ENCODE measurements at places on chromosomes 5 and 9.
A peak's percentile ranks its signal among the peaks of the same experiment; 100 is the strongest.

- no peak for DNase-seq
These were observed 598.2 kb downstream of the PRELID2 start for GRCh38 chr5:145236983-145237382.

DNA sequence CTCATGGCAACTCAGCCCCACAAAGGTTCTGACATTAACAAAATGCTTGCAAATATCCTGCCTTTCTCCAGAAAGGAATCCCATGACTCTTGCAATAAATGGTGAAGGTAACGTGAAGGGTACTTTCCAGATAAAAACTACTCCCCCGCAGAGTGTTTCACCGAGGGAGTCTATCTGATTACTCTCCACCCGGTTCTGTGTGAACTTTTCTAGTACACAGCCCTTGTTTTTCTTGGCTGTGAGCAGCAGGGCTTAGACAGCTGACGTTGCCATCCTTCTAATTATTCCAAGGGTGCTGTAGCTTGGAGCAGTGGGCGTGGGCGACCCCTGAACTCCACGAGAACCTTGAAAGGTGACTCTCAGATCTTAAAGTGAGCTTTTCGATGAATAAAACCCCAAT, 276.0 kb upstream of the IRX4 start:
- no peak for DNase-seq

- no peak for DNase-seq
These were observed 478.9 kb downstream of the SPATA31D1 start for GRCh38 chr9:82467436-82467835.

GRCh38 chr9:70553707-70554673, 139.5 kb upstream of the KLF9 start:
- no peak for DNase-seq

DNA sequence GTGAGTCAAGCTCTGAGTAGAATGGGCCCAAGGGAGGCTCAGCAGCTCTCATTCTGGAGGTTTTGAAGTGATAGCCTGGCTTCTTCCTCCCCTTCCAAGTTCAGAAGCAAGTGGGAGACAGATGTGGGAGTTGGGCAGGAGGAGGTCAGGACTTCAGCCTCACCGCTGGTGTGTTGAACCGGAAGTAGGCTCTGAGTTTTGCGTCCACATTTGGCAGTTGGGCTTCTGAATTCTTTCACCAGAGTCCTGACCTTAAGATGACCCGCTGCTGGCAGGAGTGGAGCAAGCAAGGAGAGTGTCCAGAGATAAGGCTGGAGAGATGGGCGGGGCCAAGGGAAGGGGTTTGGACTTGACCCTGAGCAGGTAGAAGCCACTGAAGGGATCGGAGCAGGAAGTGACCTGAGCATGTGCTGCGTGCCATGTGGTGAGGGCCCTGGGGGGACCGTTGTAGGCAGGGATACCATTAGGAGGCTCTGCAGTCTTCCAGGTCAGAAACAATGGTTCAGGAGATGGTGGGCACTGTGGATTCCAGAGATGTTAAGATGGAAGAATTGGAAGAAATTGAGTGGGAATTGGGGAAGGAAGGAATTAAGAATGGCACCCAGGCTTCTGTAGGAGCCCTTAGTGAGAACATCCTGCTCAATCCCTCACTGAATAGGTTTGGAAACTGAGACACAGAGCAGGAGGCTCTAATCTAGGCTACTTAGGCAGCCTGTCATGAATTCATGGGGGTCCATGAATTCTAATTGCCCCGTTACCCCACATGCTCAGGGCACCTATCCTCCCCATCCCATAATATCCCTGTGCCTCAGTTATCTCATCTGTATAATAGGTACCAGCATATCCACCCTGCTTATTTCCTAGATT, 25.9 kb downstream of the GALNT12 start:
- DNase-seq: no peak

- no peak for DNase-seq
These were observed 23.7 kb downstream of the CCDC171 start for GRCh38 chr9:15576350-15577050.

- no peak for DNase-seq
These were observed 7.8 kb upstream of the TGFBI start for GRCh38 chr5:136021016-136021405.

- no peak for DNase-seq
These were observed 79.4 kb downstream of the PTTG1 start for GRCh38 chr5:160500786-160501779.

- peak; percentile 82 for DNase-seq
These were observed 962 bp upstream of the NR6A1 start for GRCh38 chr9:124771867-124772679.

DNA sequence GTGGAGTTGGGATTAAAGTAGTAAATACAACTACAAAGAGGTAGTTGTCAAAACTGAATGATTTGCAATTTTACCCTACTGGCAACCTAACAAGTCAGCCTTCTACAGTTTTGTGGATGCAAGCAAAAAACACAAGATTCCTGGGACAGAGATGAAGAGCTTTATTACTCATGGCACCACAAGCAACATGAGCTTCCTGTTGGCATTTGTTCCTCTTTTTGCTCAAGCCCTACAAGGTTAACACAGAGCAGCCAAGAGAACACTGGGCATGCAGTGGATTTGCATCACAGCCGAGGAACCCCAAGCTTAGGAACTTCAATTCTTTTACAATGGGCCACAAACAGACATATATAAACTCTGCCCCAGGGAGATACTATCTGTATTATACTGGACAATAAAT, 28.8 kb upstream of the DMAC1 start:
- no peak for DNase-seq

GRCh38 chr5:172089298-172090117, 83.1 kb upstream of the FBXW11 start:
- DNase-seq: no peak

DNA sequence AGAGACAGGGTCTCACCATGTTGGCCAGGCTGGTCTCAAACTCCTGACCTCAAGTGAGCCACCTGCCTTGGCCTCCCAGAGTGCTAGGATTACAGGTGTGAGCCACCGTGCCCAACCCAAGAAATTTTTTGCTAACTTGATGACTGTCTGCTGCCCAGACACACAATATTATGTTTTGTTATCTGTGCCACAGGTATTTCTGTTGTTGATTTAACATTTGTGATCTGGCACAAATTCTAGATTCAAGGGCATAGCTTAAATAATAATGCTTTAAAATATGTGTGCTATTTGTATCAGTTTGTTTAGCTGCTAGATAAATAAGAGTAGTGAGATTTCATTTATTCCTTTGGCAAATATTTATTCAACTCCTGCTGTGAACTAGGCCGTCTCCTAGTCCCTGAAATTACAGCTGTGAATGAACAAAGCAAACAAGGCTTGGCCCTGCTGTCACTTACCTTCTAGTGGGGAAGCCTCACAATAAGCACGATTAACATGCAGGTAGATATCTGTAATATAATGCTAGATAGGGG, 35.3 kb downstream of the GAPVD1 start:
- DNase-seq: no peak

- DNase-seq: no peak
These were observed 121.0 kb upstream of the NR3C1 start for GRCh38 chr5:143524338-143524945.

DNA sequence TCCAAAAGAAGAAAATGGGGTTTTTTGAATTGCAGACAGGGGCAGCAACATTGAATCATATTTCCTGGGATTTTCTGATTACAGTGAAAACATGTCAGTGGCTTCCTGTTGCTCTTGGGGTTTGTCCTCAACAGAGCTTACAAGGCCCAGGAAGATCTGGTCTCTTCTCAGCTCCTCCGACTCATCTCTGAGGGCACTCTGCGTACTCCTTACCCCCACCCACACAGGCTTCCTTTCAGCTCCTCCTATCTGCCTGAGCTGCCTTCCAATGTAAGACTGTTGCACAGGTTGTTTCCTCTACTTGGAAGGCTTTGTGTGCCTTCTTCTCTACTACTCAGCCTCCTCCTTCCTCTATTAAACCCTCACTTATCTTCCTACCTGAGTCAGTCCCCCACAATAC, 245.1 kb upstream of the MEF2C start:
- DNase-seq: no peak

DNA sequence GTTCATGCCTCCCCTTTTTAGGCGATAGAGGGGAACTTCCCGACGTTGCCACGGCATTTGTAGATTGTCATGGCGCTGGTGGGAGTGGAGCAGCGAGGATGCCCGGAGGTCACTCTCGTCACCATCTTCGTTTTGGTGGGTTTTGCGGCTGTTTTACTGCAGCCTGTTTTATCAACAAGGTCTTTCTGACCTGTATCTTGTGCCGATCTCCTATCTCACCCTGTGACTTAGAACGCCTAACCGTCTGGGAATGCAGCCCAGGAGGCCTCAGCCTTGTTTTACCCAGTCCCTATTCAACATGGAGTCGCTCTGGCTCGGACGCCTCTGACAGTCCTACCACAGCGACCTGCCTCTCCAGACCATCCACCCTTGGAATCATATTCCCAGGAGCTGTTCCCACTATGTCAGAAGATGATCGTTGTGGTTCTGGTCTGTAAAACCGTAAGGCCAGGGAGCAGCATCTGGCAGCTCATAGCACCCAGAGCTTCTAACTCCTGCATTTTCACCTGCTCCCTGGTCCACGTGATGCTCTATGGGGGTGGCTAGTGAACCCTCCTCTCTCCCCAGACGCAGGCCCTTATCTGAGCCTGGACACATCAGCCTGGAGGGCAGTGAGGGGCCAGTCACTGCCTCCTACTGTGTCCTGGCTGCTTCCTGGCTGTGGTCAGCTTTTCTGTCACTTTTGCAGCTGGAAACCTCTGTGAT, 35.1 kb upstream of the CLK4 start:
- no peak for DNase-seq

DNA sequence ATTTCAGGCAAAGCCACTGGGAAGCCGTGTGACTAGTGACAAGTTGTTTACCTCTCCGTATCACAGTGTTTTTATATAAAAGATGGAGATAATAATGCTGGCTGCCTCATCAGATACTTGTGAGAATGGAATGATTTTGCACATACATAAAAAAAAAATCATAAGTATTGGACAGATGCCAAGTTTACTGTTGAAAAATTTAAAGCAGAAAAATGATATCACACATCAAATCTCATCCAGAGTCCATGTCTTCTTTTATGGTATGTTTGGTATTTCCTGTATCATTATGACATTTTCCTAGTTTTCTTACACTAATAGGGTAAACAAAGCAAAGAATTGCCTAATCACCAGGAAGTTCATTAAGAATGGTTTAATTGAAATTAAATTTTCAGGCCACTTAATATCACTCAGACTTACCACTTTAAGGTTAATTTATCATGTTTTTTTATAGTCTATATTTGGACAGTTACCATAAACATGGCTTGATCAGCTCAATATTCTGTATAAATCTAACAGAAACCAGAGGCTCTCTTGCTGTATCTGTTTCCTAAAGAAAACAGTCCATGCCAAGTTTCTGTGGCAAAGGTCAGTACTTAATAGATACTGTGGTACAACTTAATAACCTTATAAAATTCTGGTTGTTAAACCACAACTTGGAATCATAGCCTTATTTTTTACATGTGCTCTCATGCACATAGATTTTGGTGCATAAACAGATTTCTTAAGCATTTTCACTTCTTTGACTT, 656.5 kb upstream of the RIOK2 start:
- no peak for DNase-seq

DNA sequence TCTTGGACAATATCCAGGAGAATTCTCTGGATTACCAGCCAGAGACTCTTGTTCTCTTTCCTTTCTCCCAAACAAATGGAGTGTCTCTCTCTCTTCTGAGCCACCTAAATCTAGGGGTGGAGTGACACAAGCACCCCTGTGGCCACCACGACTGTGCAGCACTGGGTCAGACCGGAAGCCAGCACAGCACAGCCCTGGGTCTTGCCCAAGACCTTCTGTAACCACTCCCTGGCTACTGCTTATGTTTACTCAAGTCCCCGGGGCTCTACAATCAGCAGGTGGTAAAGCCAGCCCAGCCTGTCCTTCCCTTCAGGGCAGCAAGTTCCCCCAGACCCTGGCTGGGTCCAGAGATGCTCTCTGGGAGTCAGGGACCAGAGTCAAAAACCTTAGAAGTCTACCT, 110.0 kb upstream of the TUT7 start:
- no peak for DNase-seq

- DNase-seq: no peak
These were observed 760.1 kb downstream of the MAT2B start for GRCh38 chr5:164265566-164265965.

DNA sequence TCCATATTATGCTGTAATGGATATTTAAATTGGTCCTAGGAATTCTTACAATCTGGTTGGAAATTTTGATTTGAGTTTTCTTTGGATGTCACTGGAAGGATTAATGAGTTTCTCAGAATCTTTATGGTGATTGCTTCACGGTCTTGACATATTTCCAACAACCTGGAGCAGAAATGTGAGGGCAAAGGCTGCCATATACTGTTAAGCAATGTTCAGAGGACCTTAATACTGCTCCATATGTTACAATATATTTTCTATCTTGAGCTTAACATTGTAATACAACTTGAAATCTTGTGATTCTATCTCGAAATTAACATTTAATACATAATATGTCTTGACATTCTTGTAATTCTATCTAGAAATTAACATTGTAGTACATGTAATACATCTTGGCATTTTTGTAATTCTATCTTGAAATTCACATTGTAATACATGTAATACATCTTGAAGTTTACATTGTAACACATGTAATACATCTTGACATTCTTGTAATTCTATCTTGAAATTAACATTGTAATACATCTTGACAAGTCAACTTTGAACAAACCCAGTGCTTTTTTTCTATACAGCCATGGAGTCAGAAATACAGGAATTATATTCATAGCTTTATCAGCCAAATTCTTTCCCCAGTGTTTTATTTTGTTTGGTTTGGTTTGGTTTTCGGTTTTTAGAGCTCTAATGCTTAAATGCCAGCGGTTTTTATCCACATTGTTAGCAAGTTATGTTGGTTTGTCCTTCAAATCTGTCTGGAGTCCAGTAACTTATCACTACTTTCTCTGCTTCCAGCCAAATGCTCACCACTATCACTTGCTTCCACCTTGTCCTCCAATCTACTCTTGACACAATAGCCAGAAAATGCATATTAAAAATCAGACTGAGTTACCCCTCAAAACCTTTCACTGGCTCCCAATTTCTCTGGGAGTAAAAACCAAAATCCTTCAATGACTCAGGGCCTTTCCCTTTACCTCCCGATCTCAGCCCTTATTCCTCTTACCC, 3.0 kb upstream of the TUT7 start:
- DNase-seq: no peak

DNA sequence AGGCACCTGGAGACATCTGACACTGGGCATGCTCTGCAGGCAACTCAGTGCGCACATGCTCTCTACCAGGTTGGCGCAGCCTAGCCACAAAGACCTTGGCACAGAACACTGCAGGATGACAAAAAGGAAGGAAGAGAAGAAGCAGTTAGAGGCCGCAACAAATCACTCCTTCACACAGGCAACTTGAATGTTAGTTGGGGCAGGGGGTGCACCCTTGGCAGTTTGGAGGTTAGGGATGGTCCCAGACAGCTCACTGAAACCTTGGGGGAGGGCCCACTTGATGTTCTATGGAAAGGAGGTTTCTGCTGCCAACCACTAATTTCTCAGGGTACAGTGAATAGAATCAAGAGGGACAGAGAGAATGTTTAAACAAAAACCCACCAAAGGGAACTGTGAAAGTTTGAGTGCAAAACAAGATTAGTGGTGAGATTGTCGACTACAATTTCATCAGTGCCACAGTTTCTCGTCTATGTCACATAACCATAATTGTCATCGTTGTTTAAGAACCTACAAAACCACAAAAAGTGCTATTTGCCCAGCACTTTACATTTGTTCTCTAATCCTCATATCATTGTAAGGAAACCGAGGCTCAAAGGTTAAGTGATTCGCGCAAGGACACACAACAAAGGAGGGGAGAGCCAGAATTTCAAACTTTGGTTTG, 48.7 kb downstream of the FBXW11 start:
- DNase-seq: no peak

- peak; percentile 82 for DNase-seq
These were observed 32.6 kb upstream of the TMOD1 start for GRCh38 chr9:97468658-97469448.

GRCh38 chr9:122109035-122109813, 16.1 kb upstream of the TTLL11 start:
- no peak for DNase-seq
